ENCODE measurements at places on chromosomes 1 and 21. TPM values are rescaled to one million over a fixed set of nuclear protein-coding genes. Genes with fewer than 3 reads are reported as not detected.

DNA sequence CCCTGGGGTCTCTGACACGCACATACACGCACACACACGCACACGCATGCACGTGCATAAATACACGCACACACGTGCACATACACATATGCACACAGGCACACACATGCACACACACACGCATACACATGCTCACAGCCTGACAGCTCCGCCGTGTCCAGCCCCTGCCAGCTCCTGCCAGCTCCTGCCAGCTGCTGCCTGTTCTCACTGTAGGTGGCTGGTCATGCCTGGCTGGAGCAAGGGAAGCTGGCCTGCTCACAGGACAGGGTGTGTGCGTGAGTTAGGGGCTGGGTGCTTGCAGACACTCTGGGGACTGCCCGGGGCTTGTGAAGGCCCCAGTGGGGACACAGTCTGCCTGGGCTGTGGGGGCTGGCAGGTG is 4.9 kb downstream of the PLCH2 start:
- no peak for DNase-seq

DNA sequence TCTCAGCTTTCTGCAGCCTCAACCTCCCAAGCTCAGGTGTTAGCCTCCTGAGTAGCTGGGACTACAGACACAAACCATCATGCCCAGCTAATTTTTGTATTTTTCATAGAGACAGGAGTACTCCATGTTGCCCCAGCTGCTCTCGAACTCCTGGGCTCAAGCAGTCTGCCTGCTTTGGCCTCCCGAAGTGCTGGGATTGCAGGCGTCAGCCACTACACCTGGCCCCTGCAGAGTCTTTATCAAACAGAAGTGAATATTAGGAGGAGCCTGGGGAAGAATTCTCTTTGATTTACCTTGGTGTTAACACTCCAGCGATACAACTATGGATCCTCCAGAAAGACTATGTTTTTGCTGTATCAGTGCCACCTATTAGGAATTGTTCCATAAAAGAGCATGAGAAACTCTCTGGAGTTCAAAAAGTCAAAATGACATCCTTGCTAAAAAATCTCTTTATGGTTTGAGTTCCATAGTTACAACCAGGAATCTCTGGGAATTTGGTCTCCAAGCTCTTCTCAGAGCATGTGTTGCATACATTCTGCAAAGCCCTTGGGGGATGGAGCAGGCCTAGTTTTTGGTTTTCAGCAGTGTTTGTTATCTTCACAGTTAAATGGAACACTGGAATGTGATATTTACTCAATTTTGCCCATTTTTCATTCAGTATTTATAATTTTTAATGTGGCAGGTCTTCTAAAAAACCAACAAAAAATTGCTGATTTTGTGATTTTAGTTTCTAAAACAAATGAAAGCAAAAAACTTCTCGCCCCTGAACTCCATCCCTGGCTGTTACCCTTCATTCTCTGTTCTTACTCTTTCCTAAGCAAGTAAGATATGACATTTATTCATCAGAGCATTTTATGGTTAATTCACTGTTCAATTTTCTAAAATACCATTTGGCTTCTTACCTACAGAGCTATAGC is 77.3 kb downstream of the OLFML2B start:
- peak; percentile 83 for DNase-seq

- DNase-seq: no peak
Measured at GRCh38 chr1:7050751-7051665, 265.8 kb downstream of the CAMTA1 start.

DNA sequence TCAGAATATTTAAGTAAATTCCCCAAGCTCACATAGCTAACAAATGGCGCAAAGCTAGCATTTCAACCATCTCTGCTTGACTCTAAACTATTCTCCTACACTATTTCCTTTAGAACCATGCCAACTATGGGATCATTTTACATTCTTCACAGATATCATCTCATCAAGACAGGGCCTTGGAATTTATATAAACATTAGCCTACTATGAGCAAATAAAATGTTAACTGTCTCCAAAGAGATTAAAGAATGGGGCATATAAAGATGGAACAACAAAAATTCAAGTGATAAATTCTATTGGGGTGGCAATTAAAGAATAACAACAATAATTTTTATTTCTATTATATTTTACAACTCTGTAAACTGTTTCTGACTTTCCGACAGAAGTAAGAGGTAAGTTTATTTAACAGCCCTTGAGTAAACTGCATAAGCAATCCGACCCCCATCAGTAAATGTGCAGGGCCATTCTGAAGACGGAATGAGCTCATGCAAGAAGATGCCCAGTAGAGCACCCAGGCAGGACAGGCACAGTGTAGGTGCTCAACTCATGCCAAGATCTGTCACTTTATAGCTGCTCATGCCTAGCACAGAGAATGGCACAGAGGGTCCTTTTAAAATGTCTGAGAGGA is 261.9 kb downstream of the VAV3 start:
- DNase-seq: peak; percentile 65

- DNase-seq: no peak
Measured at GRCh38 chr21:26064506-26064905, 106.1 kb downstream of the APP start.

- no peak for DNase-seq
Measured at GRCh38 chr1:184851822-184852746, 97.4 kb upstream of the EDEM3 start.

GRCh38 chr1:5976231-5976630 is 16.0 kb downstream of the NPHP4 start:
- no peak for DNase-seq

DNA sequence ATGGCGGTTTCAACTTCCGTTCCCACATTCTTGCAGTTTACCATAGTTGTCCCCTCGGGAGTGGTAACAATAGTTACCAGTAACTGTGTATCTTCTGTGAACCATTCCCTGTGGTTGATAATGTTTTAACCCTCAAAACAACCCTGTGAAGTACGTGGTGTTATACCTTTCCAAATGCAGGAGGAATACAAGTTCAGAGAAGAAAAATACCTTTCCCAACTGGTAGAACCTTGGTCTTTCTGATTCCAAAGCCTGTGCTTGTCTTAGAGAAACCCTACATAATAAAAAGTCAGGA is 789 bp downstream of the BTF3L4 start:
- DNase-seq: peak; percentile 30

DNA sequence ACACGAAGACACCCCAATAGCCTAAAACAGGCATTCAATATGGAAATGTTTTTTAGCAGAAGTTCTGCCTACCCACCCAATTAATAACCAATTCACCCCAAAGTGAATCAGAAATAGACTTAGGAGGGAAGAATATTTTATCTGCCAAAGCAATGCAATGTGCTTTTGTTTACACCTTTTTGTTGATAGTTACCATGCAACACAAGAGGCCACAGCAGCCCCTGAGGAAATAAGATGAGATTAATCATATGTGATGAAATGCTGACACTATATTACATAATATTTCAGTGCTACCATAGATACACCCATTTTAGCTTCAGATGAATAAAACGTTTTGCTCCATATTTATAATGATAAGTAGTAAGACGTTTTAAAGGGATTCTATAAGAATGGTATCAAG is 60.9 kb upstream of the RGS2 start:
- DNase-seq: no peak

- DNase-seq: peak; percentile 22
Measured at GRCh38 chr1:179002552-179003345, 22.9 kb upstream of the FAM20B start.

DNA sequence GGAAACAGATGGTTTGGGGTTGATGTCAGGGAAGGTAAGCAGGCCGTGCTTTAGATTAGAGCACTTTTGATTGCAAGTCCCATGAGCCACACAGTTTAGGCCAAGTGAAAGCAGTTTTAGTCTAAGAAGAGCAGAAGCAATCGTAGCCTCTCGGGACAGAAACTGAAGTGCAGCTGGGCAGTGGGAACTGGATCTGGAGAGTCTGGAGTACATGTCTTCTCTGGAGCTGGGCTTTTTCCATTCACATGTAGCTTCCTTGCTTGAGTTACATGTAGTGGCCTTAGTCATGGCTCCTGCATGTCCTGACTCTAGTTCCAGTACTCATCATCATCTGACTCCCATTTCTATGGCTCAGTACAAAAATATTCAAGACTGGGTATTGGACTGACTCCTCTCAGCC is 16.7 kb downstream of the CAMTA1 start:
- DNase-seq: peak; percentile 51

Gene CFHR5
- not detected for total RNA-seq

Gene MTARC1
- total RNA-seq: 4.5 TPM

Gene SELP
- not detected for total RNA-seq

Gene KCNK2
- 0.16 TPM for total RNA-seq

Gene TTLL7
- total RNA-seq: 28.7 TPM

Gene LIX1L
- total RNA-seq: 35.4 TPM

Gene ANXA9
- not detected for total RNA-seq

Gene TMEM269
- 0.07 TPM for total RNA-seq

Gene FAM163A
- not detected for total RNA-seq

Gene WDR64
- not detected for total RNA-seq
